ENCODE measurements at places on chromosomes 7 and 10.

DNA sequence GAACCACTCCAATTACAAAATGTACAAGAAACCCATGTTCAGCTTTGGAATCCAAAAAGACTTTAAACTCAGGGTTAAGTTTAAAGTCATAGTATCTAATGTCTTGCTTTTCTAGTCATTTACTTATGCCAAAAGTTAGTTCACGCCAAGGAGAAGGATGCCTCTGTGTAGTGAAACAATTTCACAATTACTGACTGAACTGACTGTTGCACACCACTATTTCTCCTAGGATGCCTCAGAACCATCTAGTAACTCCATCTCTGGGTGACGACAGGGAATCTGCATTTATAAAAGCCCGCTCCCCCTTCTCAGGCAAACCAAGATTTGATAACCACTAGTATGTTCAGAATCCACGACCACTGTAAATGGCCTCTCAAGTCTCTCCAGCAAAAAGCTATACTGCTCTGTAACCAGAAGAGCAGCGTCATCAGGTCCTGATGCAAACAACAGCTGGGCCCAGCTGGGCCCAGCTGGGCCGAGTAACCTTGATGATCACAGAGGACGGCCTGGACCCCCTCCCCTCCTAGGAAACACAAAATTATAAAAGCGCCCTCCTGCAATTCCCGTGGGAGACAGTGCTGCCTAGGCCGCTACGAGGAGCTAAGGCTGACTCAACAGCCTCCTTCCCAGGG lies 680 bp upstream of the ADO start:
- DNase-seq: no peak

GRCh38 chr7:23654508-23654907 lies 25.5 kb upstream of the FAM221A start:
- DNase-seq: no peak

- no peak for DNase-seq
These were observed 245.0 kb downstream of the CELF2 start for GRCh38 chr10:11262494-11263345.

- no peak for DNase-seq
These were observed 164.6 kb upstream of the KCTD7 start for GRCh38 chr7:66464059-66464458.

GRCh38 chr10:844552-844951 lies 87.0 kb downstream of the LARP4B start:
- no peak for DNase-seq

GRCh38 chr7:70600993-70601392 lies 531.0 kb upstream of the GALNT17 start:
- no peak for DNase-seq

DNA sequence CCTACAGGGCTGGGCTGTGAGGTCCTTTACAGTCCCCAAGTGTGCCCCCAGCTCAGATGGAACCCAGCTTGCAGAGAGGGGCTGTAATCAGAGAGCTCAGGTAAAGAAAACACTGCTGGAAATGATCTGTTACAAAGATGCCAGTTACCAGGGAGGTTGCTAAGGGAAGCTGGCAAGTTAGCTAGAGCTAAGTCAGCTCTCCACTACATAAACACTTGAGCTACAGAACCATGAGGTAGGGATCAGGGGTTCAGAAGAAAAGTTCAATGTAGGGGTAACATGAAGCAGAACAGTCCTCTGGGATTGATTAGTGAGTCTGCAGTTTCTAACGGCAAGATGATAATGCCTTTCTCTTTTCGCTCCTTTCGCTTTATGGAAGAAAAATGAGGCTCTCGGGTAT lies 53.1 kb upstream of the TM9SF3 start:
- no peak for DNase-seq

DNA sequence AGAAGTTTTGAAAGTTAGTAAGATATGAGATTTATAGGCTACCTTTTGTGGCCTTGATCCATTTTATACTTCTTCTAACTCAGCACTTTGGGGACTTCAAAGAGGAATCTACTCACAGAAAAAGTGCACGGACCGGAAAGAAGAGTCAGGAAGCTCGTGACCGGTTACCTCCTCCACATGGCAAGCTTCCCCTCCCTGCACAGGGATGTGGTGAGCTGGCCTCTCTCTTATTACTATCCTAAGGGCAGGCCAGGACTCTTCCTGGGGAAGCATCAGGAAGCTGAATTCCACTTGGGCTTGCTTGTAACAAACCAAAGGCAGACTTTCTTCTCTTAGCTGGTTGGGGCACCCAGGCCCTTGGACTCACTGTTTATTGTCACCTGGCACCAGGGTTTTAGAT lies 170.8 kb upstream of the GLI3 start:
- DNase-seq: no peak

- no peak for DNase-seq
These were observed 106.7 kb downstream of the USP6NL start for GRCh38 chr10:11504566-11505285.

DNA sequence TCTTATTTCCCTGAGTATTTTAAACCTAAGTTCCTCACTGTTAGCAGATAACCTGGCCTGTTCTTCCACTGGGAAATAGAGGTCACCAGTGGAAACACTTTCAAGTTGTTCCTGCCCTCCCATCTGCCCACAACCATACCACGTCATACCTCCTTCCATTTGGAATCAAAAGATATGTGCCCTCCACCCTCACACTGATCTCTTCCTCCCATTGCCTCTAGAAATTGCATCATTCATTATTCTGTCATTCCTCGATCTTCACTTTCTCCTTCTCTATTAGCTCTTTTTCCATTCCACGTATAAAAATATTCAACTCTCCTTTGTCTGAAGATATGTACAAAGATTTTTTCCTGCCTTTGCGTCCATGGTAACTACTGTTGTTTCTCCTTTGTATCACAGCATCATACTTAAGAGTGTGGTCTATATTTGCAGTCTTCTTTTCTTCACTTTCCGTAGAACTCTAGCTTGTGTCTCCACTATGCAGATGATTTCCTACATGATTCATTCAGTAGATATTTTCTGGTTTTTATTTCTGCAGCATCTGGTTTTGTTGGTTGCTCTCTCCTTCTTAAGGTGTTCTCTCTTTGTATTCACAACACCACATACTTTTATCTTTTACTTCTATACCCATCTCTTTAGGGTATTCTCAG lies 312.3 kb downstream of the REEP3 start:
- DNase-seq: no peak

DNA sequence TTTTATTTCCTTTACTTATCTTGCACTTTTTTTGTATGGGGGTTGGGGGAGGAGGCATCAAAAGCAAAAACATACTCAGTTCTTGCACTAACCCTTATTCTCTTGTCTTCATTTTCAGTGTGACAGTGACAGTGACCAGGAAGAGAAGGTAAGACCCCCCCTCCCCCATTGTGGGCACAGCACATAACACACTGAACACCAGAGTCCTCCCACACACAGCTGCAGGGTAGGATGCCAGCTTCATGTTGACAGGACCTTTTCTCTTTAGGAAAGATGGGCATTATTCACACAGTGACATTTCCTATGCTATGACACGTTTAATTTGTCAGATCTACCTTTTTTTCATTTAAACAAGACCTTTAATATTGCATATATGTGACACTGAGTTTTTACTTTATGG lies 696.3 kb upstream of the GALNT17 start:
- DNase-seq: no peak

DNA sequence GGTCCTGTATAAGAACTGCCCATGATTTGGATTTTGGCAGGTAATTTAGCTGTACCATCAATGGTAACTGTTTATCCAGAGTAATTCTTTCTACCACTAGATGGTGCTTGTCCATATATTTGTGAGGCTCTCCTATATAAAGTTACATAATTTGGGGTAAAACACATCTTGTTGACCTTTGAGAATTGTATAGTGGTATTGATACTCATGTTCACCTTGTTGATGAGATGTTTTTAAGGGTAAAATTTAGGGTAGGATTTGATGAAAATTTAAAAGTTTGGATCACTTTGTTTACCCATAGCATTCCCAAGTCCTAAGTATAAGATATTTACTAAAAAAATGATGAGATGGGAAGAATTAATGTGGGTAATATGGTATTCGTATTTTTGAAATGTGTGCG lies 31.6 kb downstream of the ST7 start:
- no peak for DNase-seq

GRCh38 chr10:60289800-60290199 lies 99.9 kb downstream of the ANK3 start:
- no peak for DNase-seq

DNA sequence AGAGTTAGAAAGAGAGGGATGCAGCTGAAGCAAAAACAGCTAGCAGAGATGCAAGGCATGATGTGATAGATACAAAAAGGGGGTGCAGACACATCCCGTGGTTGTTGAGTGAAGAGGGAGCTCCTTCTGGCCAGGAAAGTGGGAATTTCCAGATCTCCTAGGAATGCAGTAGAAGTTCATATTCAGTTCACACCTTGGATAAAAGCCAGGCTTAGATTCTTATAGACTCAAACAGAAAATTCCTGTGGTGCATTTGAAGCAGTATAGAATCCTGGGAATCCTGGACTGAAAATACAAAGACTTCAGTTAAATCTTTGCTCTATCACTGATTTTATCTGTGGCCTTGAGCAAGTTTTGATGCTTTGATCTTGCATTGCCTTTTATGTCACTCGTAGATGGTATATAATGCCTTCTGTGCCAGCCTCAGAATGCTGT lies 33.9 kb downstream of the SGPL1 start:
- no peak for DNase-seq
